ENCODE measurements at places on chromosomes 2 and 18.
A peak's percentile ranks its signal among the peaks of the same experiment; 100 is the strongest.

- DNase-seq = no peak
These were observed 27.2 kb downstream of the IL1R2 start for GRCh38 chr2:102018823-102019445.

GRCh38 chr2:37766106-37766505, 94.7 kb upstream of the CDC42EP3 start:
- DNase-seq = no peak

DNA sequence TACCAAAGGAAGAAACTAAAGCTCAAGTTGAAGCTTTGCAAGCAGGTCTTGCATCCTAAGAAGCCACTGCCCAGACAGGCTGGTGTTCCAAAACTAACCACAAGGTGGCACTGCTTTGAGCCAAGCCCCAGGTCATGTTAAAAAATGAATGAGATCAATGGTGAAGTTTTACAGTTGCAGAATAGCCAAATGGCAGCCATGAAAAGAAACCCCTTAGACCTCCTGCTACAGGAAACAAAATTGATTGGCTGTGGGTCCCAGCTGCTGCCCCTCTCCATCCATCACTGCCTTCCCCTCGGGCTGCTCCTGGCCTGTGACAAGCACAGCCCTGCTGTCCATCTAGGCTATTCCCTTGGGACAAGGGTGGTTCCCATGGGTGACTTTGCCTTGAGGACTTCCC, 20.7 kb upstream of the MREG start:
- peak; percentile 65 for DNase-seq

GRCh38 chr2:101150306-101151145, 656 bp downstream of the TBC1D8 start:
- DNase-seq = peak; percentile 51

DNA sequence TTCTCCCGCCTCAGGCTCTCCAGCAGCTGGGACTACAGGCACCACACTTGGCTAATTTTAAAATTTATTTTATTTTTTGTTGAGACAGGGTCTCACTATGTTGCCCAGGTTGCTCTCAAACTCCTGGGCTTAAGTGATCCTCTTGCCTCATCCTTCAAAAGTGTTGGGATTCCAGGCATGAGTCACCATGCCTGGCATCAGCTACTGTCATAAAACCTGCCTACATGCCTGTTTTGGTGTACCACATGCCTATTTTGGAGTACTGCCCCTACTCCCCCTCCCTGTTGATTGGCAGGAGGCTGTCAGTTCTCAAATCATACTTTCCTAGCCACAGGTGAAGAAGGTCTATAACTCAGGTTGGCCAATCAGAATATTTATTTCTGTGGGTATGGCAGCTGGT, 64.0 kb downstream of the CHST9 start:
- DNase-seq = no peak
